Pancreas (tissue), 10 donors: ENCODE measurements at places on chromosomes 11 and 22. TPM values are rescaled to one million over a fixed set of nuclear protein-coding genes. Genes with fewer than 3 reads are reported as not detected.

Gene NLRP14
- polyA plus RNA-seq = 0.07 TPM

- no peaks in the 10 kb centered on the region for H3K27me3 ChIP-seq
- no peak overlapping the region for H3K4me3 ChIP-seq
- H3K4me1 ChIP-seq = no peaks in the 10 kb centered on the region
- no peak overlapping the region for H3K27ac ChIP-seq
- no peak for DNase-seq
Measured at GRCh38 chr11:6414874-6415328, 4.0 kb downstream of the APBB1 start.

GRCh38 chr11:84215672-84216071 lies 929.5 kb upstream of the CCDC90B start:
- no peaks in the 10 kb centered on the region for H3K27me3 ChIP-seq
- H3K36me3 ChIP-seq = no peaks in the 10 kb centered on the region
- no peak for DNase-seq
- H3K4me3 ChIP-seq = no peak overlapping the region
- H3K4me1 ChIP-seq = no peaks in the 10 kb centered on the region

Gene ARRB1
- 7.8 TPM for polyA plus RNA-seq

DNA sequence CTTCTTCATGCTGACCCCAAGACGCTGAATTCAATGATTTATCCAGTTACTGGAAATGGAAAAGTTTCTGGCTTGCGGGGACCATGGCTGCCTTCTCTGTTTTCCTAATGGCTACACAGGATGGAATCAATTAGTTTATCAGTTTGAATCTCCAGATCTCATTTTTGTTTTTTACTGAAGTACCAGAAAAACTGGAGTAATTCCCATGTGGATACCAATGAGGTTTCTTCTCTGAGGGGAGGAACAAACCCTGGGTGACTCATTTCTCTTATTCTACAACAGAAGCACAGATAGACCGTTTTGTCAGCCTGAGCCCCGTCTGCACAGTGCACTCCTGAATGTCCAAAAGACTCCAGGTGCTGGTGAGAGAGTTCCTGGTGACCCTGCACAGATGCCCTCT lies 3.4 kb downstream of the ZNF195 start:
- H3K27ac ChIP-seq = no peak overlapping the region
- peaks cover 4% of the 10 kb centered on the region for H3K4me1 ChIP-seq
- no peak overlapping the region for H3K4me3 ChIP-seq
- no peak for DNase-seq
- no peaks in the 10 kb centered on the region for H3K27me3 ChIP-seq

Gene HTATIP2
- 11.3 TPM for polyA plus RNA-seq

- H3K4me1 ChIP-seq = no peaks in the 10 kb centered on the region
- no peak overlapping the region for H3K27ac ChIP-seq
- no peaks in the 10 kb centered on the region for H3K36me3 ChIP-seq
- H3K4me3 ChIP-seq = no peak overlapping the region
- no peak for DNase-seq
Measured at GRCh38 chr11:120894202-120894985, 129.5 kb upstream of the TBCEL start.

- H3K36me3 ChIP-seq = no peaks in the 10 kb centered on the region
- no peak for DNase-seq
- no peaks in the 10 kb centered on the region for H3K27me3 ChIP-seq
- no peak overlapping the region for H3K4me3 ChIP-seq
- peak overlapping the region; percentile 100 for H3K27ac ChIP-seq
- peaks cover 54% of the 10 kb centered on the region for H3K4me1 ChIP-seq
Measured at GRCh38 chr22:46062232-46062615, 85.3 kb upstream of the WNT7B start.

Gene PTPN5
- polyA plus RNA-seq = 1.3 TPM

GRCh38 chr11:102608699-102609098 lies 16.4 kb downstream of the MMP20 start:
- H3K4me3 ChIP-seq = no peak overlapping the region
- no peak overlapping the region for H3K27ac ChIP-seq
- no peaks in the 10 kb centered on the region for H3K36me3 ChIP-seq
- H3K27me3 ChIP-seq = no peaks in the 10 kb centered on the region

DNA sequence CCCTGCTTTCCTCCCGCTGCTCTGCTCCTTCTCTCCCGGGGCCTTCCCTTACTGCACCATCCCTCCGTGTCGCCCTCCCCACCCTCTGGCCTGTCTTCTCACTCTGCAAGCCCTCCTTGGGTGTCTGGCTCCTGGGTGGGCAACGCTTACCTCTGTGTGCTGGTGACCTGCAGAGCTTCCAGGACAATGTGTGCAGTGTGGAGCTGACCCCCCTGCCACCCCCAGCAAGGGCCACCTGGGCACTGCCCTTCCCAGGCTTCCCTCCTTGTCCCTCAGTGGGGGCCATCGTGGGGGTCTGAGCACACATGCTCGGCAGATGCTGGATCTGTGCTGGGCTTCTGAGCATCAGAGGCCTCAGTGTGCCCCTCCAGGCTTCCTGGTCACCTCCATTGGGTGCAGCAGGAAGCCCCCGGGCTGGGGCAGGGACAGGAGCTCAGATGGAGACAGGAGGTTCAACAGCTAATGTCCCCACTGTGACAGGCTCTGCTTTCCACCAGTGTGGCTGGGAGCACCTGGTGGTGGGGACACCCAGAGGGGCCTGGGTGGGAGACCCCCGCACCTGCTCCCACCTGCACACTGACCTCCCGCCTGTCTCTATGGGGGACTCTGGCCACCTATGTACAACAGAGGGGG lies 7.8 kb upstream of the BRSK2 start:
- no peak for DNase-seq
- H3K27me3 ChIP-seq = no peaks in the 10 kb centered on the region
- H3K27ac ChIP-seq = no peak overlapping the region

Gene C11orf42
- polyA plus RNA-seq = not detected

- H3K4me1 ChIP-seq = peaks cover 16% of the 10 kb centered on the region
- H3K4me3 ChIP-seq = no peak overlapping the region
- no peaks in the 10 kb centered on the region for H3K27me3 ChIP-seq
- H3K36me3 ChIP-seq = no peaks in the 10 kb centered on the region
- DNase-seq = no peak
- H3K27ac ChIP-seq = peak overlapping the region; percentile 1
Measured at GRCh38 chr11:74783241-74783871, 34.7 kb downstream of the RNF169 start.

Gene ANO3
- 0.49 TPM for polyA plus RNA-seq

DNA sequence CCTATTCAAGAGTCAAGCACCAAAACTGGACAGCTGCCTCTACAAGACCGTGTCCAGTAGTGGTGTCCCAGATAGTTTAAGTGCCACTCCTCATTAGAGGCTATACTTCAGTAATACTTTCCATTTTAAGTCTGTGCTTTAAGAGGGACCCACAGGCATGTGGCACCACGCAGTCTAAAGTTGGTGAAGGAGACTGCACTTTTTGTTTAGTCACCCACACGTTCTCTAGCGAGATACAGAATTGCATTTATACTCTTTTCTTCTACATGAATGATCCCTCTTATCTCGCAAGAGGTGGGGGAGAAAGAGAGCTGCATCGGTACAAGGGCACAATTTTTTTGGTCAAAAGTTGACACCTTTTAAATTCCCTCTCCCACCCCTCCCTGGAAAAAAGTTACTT lies 41.5 kb downstream of the DDX6 start:
- no peak for DNase-seq
- H3K27me3 ChIP-seq = no peaks in the 10 kb centered on the region
- H3K36me3 ChIP-seq = peaks cover 5% of the 10 kb centered on the region
- no peak overlapping the region for H3K4me3 ChIP-seq
- no peaks in the 10 kb centered on the region for H3K4me1 ChIP-seq
- H3K27ac ChIP-seq = no peak overlapping the region

Gene RAG2
- polyA plus RNA-seq = not detected

Gene RTN4RL2
- polyA plus RNA-seq = 1.4 TPM

- DNase-seq = no peak
- H3K36me3 ChIP-seq = no peaks in the 10 kb centered on the region
- H3K27ac ChIP-seq = no peak overlapping the region
- no peaks in the 10 kb centered on the region for H3K4me1 ChIP-seq
- no peaks in the 10 kb centered on the region for H3K27me3 ChIP-seq
Measured at GRCh38 chr11:19258641-19259230, 18.0 kb upstream of the E2F8 start.

DNA sequence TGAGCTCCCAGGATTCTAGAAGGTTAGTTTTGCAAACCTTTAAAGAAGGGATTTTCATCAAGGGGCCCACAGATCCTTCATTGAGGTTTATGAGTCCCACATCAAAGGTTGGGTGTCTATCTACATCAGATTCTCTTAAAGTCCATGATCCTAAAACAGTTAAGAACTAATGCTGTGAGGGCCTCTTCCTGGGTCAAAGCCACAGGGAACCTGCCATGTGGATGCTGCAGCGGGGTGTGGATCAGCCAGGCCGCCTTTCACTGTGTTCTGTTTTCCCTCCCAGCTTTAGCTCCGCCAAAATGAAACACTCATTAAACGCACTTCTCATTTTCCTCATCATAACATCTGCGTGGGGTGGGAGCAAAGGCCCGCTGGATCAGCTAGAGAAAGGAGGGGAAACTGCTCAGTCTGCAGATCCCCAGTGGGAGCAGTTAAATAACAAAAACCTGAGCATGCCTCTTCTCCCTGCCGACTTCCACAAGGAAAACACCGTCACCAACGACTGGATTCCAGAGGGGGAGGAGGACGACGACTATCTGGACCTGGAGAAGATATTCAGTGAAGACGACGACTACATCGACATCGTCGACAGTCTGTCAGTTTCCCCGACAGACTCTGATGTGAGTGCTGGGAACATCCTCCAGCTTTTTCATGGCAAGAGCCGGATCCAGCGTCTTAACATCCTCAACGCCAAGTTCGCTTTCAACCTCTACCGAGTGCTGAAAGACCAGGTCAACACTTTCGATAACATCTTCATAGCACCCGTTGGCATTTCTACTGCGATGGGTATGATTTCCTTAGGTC lies 5.3 kb downstream of the SERPIND1 start:
- H3K27ac ChIP-seq = no peak overlapping the region
- DNase-seq = no peak
- no peak overlapping the region for H3K4me3 ChIP-seq
- H3K36me3 ChIP-seq = no peaks in the 10 kb centered on the region
- H3K27me3 ChIP-seq = no peaks in the 10 kb centered on the region

- DNase-seq = peak; percentile 88
- H3K4me3 ChIP-seq = peak within 1 kb of the TSS; percentile 70
- H3K36me3 ChIP-seq = no peaks in the 10 kb centered on the region
- peak within 1 kb of the TSS; percentile 76 for H3K27ac ChIP-seq
- H3K27me3 ChIP-seq = no peaks in the 10 kb centered on the region
- H3K4me1 ChIP-seq = peaks cover 17% of the 10 kb centered on the region
Measured at GRCh38 chr11:64246871-64247728, at the start of gene PPP1R14B. TSS of gene PPP1R14B (minus strand) at chr11:64246943. CDS start at chr11:64246673, 270 bp downstream.

- DNase-seq = no peak
- H3K36me3 ChIP-seq = no peaks in the 10 kb centered on the region
- H3K4me1 ChIP-seq = no peaks in the 10 kb centered on the region
Measured at GRCh38 chr11:104465321-104465720, 301.4 kb upstream of the PDGFD start.

Gene REXO2
- polyA plus RNA-seq = 41.1 TPM

DNA sequence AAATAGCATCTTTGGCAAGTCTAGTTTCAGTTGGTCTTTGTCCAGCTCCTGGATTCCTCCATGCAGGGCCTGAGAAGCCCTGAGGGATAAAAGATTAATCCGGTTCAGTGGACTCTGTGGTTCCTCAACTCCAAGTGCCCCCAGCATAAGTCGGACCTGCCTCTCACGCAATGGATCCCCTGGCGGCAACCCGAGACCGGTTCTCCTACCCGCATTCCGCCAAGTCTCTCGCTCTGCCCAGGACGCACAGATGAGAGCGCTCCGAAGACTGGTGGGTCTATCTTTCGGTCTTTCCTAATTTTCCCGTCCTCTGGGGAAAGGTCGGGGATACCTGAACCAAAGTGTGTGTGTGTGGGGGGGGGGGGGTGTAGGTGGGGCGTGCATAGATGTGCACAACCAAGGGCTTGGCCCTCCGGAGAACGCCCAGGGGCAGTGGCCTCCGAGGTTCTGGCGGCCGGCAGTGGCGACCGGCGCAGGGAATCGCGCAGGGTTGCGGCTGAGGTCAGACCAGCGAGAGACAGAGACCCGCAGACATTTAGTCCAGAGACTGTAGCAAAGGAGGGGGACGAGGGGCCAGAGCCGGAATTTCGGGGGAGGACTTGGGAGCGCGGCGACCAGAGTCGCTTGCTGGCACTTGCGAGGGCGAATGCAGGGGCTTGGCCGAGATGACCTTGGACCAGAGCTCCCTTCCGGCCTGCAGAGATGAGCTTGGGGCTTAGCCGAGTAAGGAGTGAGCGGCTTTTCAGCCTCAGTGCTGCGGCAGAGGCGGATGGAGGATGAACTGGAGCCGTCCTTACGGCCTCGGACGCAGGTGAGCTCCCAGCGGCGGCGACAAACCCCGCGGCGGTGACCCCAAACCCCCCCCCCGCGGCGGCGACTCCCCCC lies 712 bp upstream of the SLC2A11 start:
- H3K36me3 ChIP-seq = no peaks in the 10 kb centered on the region
- no peaks in the 10 kb centered on the region for H3K27me3 ChIP-seq
- H3K4me3 ChIP-seq = peak overlapping the region; percentile 58
- peak overlapping the region; percentile 79 for H3K27ac ChIP-seq

- H3K36me3 ChIP-seq = no peaks in the 10 kb centered on the region
- no peak overlapping the region for H3K27ac ChIP-seq
- no peak overlapping the region for H3K4me3 ChIP-seq
- no peak for DNase-seq
- no peaks in the 10 kb centered on the region for H3K27me3 ChIP-seq
- no peaks in the 10 kb centered on the region for H3K4me1 ChIP-seq
Measured at GRCh38 chr11:114785820-114786219, 107.5 kb downstream of the NXPE2 start.

GRCh38 chr22:43128116-43128515 lies 15.1 kb downstream of the MCAT start:
- no peaks in the 10 kb centered on the region for H3K27me3 ChIP-seq
- peaks cover 12% of the 10 kb centered on the region for H3K4me1 ChIP-seq
- no peak for DNase-seq
- H3K4me3 ChIP-seq = no peak overlapping the region
- H3K27ac ChIP-seq = no peak overlapping the region

GRCh38 chr11:85787168-85787567 lies 23.8 kb downstream of the SYTL2 start:
- no peak overlapping the region for H3K4me3 ChIP-seq
- H3K4me1 ChIP-seq = no peaks in the 10 kb centered on the region
- H3K27me3 ChIP-seq = no peaks in the 10 kb centered on the region
- no peak for DNase-seq
- H3K36me3 ChIP-seq = no peaks in the 10 kb centered on the region
- H3K27ac ChIP-seq = no peak overlapping the region

Gene C11orf91
- not detected for polyA plus RNA-seq

GRCh38 chr11:41449483-41450050 lies 9.9 kb downstream of the LRRC4C start:
- no peaks in the 10 kb centered on the region for H3K36me3 ChIP-seq
- no peak overlapping the region for H3K4me3 ChIP-seq

GRCh38 chr11:114221037-114221436 lies 75.2 kb upstream of the NNMT start:
- DNase-seq = no peak
- peaks cover 18% of the 10 kb centered on the region for H3K4me1 ChIP-seq
- H3K36me3 ChIP-seq = peaks cover 6% of the 10 kb centered on the region
- H3K4me3 ChIP-seq = no peak overlapping the region
- H3K27me3 ChIP-seq = no peaks in the 10 kb centered on the region

GRCh38 chr11:62556875-62557631 lies 10.4 kb upstream of the AHNAK start:
- H3K36me3 ChIP-seq = no peaks in the 10 kb centered on the region
- peaks cover 50% of the 10 kb centered on the region for H3K4me1 ChIP-seq
- H3K27ac ChIP-seq = peak overlapping the region; percentile 93
- H3K27me3 ChIP-seq = no peaks in the 10 kb centered on the region

- H3K27me3 ChIP-seq = no peaks in the 10 kb centered on the region
- H3K4me1 ChIP-seq = no peaks in the 10 kb centered on the region
- DNase-seq = no peak
Measured at GRCh38 chr11:93295921-93296575, 34.5 kb upstream of the DEUP1 start.

GRCh38 chr22:33299245-33299956 lies 241.2 kb upstream of the SYN3 start:
- H3K36me3 ChIP-seq = no peaks in the 10 kb centered on the region
- DNase-seq = no peak
- no peaks in the 10 kb centered on the region for H3K4me1 ChIP-seq
